ENCODE measurements at places on chromosomes 7 and 10.

- no peak for DNase-seq
Measured at GRCh38 chr7:99380032-99380822, 5.7 kb downstream of the ARPC1B start.

- no peak for DNase-seq
Measured at GRCh38 chr10:69906425-69906824, 104.7 kb downstream of the COL13A1 start.

DNA sequence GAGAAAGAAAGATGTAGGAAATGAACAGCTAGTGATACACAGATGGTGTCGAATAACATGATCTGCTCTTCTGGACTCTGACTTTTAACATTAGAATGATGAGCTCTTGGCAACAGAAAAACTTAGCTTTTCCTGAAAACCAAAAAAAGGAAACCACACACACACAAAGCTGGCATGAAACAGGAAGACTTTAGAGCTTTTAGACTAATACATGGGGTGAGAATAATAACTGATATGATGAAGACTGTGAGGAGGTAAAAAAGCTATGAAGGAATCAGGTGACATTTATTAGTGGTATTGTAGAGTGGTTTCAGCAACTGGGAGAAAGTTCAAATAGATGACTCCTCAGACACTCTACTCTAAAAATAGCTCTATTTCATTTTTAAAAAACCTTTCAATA lies 491.9 kb downstream of the PARD3 start:
- no peak for DNase-seq

DNA sequence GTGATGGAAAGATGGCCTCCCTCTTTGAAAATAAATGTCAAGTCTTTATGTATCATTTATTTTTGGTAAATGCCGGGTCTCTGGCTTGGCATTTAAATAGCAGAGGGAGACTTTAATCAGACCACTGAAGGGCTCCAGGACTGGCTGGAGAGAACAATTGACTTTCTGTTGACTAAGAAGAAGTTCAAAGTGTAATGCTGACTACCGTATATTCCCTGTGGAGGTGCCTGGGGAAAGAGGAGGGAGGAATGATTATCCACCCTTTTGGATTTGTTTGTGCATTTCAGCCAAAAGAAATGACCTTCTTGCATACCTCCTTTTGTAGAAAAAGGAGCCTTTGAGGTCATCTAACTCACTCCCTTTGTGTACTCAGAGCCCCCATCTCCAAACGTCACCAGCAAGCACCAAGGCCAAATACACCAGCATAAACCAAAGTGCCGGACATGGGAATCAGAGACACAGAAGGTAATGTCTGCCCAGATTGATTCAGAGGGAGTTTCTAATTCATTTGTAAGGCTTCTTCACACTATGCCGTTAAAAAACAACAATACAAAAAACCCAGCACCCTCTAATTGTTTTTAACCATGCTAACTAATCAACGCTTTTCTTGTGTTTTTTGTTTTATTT lies 75.2 kb downstream of the PRLHR start:
- no peak for DNase-seq

- DNase-seq = no peak
Measured at GRCh38 chr7:96638669-96639068, 71.0 kb downstream of the SEM1 start.

GRCh38 chr7:46739518-46740234 lies 818.6 kb upstream of the IGFBP3 start:
- DNase-seq = no peak

DNA sequence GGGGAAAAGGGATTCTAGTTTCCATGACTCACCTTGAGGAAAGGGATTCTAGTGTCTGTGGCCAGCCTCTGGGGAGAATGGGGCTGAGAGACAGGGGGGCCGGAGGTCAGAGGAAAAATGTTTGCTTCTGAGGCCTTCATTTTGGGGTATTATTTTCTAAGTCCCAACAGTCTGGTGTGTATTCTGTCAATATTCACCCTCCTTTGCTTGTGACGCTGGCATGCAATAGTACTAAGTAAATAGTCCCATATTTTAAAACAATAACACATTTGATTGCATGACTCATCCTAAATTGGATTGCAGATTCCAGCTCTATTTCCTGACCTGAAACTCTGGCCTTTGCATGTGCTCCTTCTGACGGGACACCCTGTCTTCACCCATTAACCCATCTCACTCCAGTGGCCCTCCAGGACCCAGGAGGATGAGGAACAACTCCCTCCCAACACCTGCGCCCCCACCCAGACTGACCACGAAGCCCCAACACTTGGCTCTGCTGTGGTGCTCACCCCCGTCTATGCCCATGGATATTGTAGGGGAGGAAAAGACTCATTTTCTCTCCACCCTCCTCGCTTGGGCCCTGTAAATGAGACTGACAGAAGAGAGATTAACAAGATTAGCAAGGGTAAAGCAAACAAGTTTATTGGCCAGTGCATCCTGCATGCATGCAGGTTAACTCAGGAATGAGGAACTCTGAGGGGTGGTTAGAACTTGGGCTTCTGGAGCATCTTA lies 495.6 kb upstream of the KLF6 start:
- DNase-seq = no peak

DNA sequence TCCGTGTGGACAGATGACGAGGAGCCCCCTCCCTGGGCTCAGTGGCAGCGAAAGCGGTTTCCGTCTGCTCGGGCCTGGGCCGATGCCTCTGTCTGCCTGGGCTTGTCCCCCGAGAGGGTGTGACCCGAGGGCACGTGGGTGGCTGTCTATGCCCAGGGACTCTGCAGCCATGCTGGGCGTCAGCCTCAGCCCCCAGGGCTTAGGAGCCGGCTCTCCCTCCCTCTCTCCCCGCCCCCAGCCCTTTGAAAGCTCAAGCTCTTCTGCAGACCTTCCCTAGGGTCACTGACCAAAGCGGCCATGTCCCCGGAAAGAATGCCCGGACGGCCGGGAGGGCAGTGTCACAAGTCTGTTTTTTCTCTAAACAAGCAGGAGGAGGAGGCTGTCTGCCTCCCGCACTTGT lies 7.1 kb downstream of the MICALL2 start:
- DNase-seq = no peak

GRCh38 chr7:154902600-154903082 lies 100.3 kb downstream of the PAXIP1 start:
- DNase-seq = no peak

All from right lobe of liver (tissue), 6 donors.